ENCODE measurements at places on chromosomes 5 and 9. TPM values are rescaled to one million over a fixed set of nuclear protein-coding genes. Genes with fewer than 3 reads are reported as not detected.

DNA sequence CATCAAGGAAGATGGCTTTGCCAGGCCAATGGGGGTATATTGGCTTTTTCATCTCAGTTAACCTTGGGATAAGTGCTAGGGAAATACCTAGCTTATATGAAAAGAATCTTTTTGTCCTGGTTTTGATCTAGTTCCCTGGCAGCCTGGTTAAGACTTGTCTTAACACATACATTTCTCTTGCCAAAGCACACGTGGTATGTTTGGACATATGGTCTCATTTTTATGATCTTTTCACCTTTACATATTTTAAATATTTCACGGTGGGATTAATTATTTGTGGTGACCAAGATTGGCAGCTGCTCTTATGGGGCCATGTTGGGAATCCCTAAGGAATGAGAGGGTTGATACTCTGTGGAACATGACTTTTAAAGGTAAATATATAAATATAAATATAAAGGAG, 312.5 kb downstream of the NPR3 start:
- no peak for DNase-seq

- DNase-seq: no peak
Observed at GRCh38 chr9:125361837-125362531, 100.4 kb downstream of the GAPVD1 start.

DNA sequence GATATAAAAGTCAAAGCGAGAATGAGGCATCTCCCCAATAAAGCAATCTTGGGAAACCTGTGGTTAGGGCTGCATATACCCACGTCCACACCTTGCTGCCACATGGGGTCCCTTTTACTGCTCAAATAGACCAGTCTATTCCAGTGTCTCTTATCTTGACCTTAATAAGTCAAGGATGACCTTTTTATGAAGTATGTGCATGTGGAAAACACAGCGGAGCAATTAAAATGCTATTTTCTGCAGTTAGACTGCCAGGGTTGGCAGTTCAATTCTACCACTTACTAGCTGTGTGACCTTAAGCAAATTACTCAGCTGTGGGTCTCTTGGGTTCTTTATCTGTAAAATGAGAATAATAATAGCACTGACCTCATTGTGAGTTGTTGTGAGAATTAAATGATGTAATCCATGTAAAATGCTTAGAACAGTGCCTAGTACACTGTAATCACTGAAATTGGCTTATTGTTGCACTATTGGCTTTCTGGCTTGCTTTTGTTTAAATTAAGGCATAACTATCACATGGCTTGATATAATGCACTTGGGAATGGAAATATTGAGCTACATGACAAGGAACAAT, 67.8 kb upstream of the HSPB3 start:
- no peak for DNase-seq

GRCh38 chr5:177601126-177601525, 1.2 kb downstream of the B4GALT7 start:
- DNase-seq: no peak

DNA sequence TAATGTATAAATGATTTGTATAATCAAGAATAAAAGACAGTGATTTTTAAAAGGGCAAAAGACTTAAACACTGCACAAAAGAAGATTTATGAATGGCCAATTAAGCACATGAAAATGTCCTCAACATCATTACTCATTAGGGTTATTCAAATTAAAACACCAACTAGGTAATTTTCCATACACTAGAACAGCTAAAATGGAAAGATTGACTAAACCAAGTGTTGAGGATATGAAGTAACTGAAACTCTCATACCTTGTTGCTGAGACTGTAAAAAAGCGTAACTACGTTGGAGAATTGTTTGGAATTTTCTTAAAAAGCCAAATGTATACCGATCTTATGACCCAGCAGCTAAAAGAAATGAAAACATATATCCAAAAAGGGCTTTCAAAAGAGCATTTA, 144.9 kb downstream of the SGCD start:
- no peak for DNase-seq

GRCh38 chr5:57662991-57663390, 180.4 kb upstream of the ACTBL2 start:
- DNase-seq: no peak

GRCh38 chr5:147691130-147691529, 91.4 kb downstream of the JAKMIP2 start:
- DNase-seq: no peak

GRCh38 chr9:14021871-14022525, 291.9 kb downstream of the NFIB start:
- no peak for DNase-seq

DNA sequence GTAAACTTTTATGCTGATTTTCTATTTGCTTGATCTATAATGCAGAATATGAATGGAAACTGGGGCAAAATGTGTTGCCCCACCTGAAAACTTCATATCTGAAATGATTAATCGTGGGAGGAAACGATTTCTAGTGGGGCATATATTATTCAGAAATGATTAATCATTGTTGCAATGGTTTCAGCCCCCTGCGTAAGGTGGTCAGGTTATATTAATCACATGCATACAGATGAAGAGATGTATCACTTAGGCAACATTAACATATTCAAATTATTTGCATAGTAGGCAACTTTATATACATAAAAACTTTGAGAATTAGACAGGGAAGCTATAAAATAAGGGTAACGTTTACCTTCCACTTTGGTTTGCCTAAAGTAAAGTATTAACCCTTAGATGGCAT, 49.8 kb downstream of the LSM11 start:
- no peak for DNase-seq

DNA sequence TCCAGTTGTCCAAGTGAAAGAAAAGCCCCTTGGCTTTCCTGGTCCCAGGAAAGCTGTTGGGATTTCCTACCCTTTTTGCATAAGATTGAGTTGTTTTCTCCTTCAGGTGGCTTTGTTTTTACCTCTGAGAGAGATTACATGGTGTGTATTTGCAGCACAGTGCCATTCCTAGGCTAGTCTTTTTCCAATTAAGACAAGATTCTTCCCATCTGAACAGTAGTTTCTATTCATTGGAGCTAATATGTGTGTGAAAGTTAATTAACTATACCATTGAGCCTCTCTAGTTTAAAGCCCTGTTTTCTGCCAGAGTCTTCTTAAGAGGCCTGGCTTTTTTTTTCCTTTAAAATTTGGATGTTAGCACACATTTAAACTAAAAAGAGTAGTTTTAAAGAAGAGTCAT, 20.1 kb downstream of the MSANTD3 start:
- DNase-seq: no peak

DNA sequence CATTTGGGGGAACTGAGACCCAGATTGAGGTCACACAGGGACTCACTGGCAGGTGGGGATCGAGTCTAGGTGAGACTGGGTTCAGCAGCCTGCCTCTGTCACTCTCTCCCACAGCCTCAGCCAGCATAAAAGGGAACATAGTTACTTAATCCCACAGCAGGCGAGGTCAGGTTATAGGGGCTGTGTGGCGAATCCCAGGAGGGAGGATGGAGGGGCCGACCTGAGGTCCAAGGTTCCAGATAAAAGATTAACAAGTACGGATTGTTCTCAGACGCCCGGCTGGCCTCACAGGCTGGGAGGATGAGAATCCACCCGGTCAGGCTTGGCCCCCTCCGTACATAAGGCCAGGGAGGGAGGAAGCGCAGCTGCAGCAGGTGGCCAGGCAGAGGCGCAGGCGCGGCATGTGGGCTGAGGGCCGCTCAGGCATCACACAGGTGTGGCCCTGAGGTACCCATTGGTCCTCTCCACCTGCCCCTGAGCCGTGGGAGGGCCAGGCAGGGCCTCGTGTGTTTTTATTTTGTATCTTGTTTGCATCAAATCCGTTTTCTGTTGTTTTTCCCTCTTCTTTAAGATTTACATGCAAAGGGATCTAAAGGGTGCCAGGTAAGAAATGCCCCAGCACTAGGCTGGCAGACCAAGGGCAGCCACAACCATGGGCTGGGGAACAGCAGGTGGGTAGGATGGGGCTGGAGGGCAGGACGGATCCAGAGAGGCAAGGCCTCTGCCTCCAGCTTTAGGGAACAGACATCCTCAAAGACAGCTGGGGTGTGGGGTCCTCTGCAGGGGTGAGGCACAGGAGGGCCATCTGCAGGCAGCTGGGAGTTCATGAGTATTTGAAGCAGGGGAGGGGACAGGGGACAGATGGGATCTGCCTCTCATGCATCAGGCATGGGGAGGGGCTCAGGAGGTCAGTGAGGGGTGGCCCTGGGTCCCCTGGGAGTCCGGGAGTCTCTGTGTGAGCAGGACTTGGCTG, 3.6 kb downstream of the SUSD3 start:
- DNase-seq: no peak

- DNase-seq: no peak
Observed at GRCh38 chr5:96725257-96725656, 63.1 kb downstream of the CAST start.

DNA sequence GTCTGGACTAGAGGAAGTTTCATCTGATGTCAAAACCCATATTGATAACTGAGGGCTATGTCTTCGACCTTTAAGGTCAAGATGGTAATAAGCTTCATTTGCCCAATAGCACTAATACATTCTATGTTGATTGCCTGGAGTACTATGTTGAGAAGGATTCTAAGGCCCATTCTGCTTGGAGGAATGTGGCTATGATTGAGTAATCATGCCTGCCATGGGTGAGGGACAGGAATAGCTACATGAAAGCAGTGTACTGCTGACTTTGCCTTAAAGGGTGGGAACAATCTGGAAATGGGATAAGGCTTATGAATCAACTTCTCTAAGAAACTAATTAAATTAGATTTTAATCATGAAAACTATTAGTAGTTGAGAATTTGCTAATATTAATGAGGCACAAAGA, 13.6 kb downstream of the NNT start:
- no peak for DNase-seq

- DNase-seq: no peak
Observed at GRCh38 chr9:130938184-130938651, 829 bp downstream of the FIBCD1 start.

Gene NSUN2
- 29.1 TPM for polyA plus RNA-seq

Gene RNF145
- polyA plus RNA-seq: 4.3 TPM

Gene CD14
- polyA plus RNA-seq: 5.3 TPM

Data from immature natural killer cell (primary cell).